ENCODE measurements at places on chromosomes 5 and 9. TPM values are rescaled to one million over a fixed set of nuclear protein-coding genes. Genes with fewer than 3 reads are reported as not detected.

DNA sequence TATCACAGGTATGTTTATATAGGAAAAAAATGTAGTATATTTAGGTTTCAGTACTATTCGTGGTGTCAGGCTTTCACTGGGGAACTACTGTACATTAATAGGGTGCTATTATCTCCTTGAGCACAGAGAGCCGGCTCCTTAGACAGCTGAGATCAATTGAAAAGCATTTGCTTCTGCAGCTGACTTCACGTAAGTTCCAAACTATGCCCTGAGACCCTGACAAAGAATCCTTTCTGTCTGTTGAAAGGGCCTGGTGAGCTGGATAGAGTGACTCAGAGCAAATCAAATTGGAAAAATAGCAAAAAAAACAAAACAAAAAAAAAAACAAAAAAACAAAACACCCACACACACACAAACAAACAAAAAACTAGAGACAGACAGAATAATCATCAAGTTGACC is 652.0 kb downstream of the MTRR start:
- no peak for DNase-seq

DNA sequence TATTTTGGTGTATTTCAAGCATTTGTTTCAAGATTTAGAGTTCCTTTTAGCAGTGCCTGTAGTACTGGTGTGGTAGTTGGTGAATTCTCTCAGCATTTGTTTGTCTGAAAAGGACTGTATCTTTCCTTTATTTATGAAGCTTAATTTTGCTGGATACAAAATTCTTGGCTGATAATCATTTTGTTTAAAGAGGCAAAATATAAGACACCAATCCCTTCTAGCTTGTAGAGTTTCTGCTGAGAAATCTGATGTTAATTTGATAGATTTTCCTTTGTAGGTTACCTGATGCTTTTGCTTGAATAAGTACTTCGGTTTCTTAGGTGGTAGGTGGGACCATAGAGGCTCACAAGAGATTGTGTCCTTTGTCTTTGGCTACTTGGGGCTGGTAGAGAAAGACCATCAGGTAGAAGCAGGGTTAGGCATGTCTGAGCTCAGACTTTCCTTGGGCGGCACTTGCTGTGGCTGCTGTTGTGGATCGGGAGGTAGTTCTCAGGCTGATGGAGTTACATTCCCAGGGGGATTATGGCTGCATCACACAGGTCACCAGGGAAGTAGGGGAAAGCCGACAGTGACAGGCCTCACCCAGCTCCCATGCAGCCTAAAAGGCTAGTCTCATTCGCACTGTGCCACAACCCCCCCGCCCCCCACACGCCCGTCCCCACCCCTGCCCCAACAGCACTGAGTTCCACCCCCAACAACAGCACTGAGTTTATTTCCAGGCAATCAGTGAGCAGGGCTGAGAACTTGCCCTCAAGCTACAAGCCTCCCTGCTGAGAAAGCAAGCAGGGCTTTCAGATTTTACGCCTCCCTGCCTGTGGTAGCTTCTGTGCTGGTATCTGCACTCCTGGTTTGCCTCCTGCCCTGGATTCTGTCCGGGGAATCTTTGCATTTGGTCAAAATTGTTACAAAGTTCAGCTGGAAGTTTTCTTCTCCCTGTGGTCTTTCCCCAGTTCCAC is 127.1 kb upstream of the GLRA1 start:
- no peak for DNase-seq

GRCh38 chr5:35668794-35669193 is 51.1 kb downstream of the SPEF2 start:
- no peak for DNase-seq

- DNase-seq = no peak
These were observed 2.8 kb downstream of the TENT4A start for GRCh38 chr5:6715758-6716628.

- DNase-seq = no peak
These were observed 131.9 kb upstream of the LPCAT1 start for GRCh38 chr5:1655496-1656270.

- DNase-seq = no peak
These were observed 5.5 kb upstream of the SMIM32 start for GRCh38 chr5:136198453-136198852.

DNA sequence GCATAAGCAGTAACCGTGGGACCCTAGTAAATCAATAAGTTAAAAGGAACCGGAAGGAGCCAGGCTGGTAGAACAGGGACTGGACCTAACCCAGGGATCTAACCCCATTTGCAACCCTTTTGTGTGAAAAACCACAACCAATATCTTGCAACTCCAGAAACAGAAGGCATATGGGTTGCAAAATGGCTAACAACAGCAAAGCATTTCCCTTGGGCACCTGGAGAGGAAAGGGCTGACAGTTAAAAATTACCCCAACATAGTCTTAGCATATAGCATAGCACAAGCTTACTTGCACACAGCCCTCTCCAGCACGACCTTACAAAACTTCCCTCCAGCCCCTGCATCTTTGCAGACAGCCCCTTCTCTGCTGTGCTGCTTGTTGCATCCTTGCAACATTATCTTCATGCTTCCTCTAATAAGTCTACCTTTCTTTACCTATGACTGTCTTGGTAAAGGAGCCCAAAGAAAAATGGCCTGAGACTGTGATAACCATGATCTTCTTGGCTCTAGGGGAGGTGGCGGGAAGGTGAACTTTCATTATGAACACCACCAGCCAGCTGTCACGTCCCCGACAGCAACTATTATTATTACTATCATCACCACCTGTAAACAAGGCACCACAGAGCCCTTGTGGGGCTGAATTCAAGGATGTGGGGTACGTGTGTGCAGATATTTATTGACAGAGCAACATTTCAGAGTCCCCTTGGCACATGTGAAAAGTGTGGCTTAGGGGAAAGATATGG is 49.8 kb downstream of the PRRC1 start:
- DNase-seq = no peak

DNA sequence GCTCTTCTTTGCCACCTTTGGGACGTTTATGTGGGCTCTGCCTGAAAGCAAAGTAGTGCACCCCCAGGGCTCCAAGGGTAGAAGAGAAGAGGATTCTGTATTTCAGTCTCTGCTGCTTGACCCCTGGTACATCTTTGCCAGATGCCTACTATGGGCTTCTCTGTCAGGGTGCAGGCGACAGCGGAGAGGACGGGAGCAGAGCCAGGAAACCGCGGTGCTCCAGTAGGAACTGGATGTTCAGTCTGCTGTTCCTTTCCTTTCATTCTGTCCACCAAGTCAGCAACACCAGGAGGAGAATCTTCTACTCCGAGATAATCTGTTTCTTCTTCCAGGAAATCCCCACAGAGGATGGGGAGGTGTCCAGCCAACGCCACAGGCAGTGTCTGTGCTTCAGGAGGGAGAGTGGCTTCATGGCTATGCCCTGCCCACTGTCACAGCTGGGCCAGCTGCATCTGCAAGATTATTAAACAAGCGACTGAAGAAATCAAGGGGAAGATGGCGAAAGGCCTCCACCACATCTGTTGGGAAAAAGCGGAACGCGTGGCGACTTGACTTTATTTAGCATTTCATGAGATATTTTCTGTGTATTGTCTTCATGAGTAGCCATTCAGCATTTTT is 398.3 kb downstream of the IRX1 start:
- DNase-seq = no peak

DNA sequence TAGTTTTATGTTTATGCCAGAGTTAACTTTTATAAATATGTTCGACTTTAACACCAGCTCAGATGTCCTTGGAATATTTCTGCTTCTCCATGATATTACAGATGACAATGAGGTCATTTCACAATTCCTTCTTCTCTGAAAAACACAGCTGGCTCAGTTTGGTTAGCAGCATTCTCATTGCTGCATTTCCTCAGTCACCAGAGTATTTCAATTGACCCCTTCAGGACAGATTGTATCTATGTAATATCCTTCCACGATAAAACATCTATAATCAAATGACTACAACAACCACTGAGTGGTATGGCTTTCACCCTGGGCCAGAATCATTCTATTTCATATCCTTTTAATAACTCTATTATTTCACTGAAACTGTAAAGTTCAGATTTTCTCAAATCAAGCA is 148.7 kb downstream of the OXCT1 start:
- DNase-seq = no peak

GLRA1 gene
- polyA plus RNA-seq = not detected

LCN10 gene
- polyA plus RNA-seq = 0.39 TPM

ANKRD33B gene
- 4.9 TPM for polyA plus RNA-seq
